T-helper 1 cell (primary cell): ENCODE measurements at places on chromosomes 12 and 14.

DNA sequence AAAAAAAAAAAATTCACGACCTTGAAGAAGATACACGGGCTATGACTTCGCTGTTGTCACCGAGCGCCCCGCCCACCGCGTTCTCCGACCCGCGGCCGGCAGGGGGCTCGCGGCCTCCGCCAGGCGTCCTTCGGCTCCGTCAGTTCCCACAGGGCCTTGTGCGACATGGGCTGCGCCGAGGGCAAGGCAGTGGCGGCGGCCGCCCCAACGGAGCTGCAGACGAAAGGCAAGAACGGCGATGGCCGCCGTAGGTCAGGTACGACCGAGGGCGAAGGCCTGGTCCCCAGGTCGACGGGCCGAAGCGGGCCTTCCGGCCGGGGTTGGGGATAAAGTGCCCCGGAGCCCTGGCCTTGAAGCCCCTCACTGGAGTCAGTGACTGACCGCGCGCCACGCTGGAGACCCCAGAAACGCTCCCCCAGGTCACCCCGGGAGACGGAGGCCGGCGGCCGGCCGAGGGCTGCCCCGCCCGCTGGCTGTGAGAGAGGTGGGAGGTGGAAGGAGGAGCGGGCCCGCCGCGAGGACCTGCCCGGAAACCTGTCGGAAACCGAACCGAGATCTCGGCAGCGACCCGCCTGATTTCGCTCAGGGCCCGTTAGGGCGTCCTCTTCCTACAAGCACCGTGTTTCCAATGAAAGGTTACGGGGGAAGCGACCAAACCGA is at the start of gene TXNRD1:
TXNRD1 (plus strand) TSS at position 142 of the 660 bp plus-strand sequence; CDS start at position 166, 24 bp downstream.
- peak; percentile 74 for DNase-seq

DNA sequence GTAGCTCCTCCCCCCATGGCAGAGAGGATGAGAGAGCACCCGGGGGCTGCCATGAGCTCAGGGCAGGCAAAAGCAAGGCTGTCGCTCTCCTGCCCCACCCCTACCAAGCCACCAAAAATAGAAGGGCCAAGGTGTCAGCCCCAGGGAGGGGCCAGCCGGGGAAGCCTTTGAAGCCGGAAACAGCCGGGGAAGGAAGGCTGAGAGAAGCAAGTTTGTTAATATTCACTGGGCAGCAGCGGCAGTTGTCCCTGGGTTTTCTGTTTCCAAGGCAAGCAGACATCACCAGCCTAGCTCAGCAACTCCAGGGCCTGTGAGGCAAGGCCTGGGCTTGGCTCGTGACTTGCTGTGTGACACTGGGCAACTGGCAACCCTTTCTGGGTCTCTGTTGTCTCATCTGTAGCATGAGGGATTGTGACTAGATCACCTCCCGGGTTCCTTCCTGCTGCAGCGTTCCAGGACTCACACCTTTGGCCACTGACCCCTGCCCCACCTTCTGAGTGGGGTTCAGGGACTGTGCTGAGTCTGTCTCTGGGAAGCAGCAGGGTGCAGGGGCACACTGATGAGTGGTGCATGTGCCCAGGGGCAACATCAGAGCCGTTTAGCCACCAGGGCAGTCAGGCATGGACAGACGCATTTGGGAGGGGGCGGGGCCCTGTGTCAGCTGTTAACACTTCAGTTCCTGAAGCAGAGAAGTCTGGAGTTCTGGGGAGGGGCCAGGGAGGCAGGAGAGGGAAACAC is 24.3 kb downstream of the SYNDIG1L start:
- DNase-seq = peak; percentile 54

- DNase-seq = peak; percentile 69
Measured at GRCh38 chr12:92143686-92144630, 1.7 kb downstream of the BTG1 start.

DNA sequence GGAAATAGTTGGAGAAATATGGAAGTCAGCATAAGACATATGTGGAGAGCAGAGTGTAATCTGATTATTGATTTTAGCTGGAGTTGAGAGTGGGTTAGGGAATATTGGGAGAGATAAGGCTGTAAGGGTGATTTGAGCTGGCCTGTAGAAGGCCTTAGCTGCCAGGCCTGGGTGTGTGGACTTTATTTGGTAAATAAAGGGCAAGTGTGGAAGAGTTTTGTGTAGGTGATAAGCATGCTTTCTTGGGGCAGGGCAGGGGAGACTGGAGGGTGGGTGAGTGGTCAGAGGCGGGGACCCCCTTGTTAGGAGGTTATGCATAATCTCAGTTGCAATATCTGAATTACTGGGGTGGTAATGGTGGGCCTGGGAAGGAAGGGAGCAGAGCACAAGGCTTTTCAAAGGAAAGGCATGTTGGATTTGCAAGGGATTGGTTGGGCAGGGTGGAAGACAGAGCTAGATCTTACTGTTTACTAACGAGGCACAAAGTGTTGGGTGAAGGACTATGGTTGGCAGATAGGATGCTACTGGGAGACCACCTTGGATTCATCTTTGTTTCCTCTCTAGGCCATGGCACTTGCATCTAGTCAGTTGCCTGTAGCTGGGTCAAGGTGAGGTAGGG is 5.5 kb downstream of the KHNYN start:
- DNase-seq = no peak

- DNase-seq = no peak
Measured at GRCh38 chr12:46364300-46364696, 8.3 kb downstream of the SLC38A2 start.

GRCh38 chr12:64680235-64680634 is 69.9 kb downstream of the RASSF3 start:
- no peak for DNase-seq

DNA sequence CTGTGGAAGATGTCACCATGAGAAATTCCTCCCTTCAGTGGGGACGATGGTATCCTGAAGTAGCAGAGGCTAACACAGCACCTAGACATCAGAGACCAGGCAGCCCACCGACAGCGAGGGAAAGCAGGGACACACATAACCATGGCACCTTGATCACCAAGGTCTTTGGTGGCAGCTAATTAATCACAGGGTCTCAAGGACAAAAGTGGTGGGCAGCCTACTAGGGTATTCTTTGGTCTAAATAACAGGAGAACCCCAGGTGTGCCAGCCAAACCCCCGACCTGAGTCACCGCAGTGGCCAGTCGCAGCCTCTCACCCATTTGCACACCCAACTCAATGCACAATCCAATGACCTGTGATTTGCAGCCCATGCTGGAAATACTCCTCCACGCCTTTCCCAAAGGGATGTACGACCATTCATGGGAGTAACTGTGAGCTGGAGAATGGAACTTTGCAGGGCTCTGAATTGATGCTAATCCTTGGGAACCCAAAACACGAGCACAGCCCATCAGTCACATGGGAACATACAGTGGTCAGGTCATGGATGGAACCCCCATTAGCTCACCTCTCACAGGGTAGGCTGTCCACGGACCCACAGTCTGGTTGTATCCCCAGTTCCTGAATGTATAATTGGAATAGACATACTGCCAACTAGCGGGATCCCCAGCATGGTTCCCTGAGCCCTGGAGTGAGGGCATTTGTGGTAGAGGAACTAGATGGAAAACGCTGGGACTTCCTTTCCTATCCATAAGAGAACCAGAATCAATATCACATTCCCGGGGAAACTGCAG is 58.7 kb upstream of the C14orf180 start:
- DNase-seq = no peak

GRCh38 chr12:946631-947030 is 2.9 kb downstream of the RAD52 start:
- no peak for DNase-seq
